Brain (organoid and tissue), 16 donors: ENCODE measurements at places on chromosomes 1 and 21. TPM values are rescaled to one million over a fixed set of nuclear protein-coding genes. Genes with fewer than 3 reads are reported as not detected.

The HMCN1 gene
- polyA plus RNA-seq: 0.32 TPM

The ZNF697 gene
- 2.4 TPM for polyA plus RNA-seq

The REN gene
- polyA plus RNA-seq: 0.31 TPM

The CLCA4 gene
- 0.54 TPM for polyA plus RNA-seq

The ZNF678 gene
- 3.3 TPM for polyA plus RNA-seq

The RASSF5 gene
- polyA plus RNA-seq: 3.4 TPM

The HSD3B2 gene
- not detected for polyA plus RNA-seq

The FMN2 gene
- polyA plus RNA-seq: 40.2 TPM

The HNRNPR gene
- 126 TPM for polyA plus RNA-seq

The ZFP69B gene
- polyA plus RNA-seq: 7.4 TPM

The HLX gene
- 1.8 TPM for polyA plus RNA-seq
